ENCODE measurements at places on chromosomes 16 and 17.

- ATAC-seq = peak; percentile 81
Measured at GRCh38 chr16:48156790-48157209, 1.0 kb upstream of the ABCC12 start.

DNA sequence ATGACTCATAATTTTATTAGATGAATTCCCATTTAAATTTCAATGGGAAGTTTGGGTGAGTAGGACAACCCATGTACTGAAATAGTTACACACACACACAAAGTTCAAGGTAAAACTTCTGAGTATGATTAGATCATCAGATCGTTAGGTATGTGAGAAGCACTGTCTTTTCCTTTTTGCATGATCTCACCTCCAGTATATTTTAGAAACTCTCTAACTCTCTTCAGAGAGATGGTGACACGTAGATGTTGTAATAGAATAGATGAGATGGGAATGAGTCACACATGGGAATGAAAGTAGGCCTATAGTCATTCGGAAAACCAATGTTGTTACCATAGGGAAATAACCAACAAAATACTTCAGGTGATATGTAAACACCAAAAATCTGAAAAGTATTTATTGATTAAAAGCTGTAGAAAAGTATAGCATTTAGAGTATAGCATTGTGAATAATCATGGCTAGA, 22.2 kb downstream of the KRT23 start:
- ATAC-seq = peak; percentile 92

- ATAC-seq = no peak
Measured at GRCh38 chr17:4605826-4606225, 21.5 kb downstream of the SMTNL2 start.

DNA sequence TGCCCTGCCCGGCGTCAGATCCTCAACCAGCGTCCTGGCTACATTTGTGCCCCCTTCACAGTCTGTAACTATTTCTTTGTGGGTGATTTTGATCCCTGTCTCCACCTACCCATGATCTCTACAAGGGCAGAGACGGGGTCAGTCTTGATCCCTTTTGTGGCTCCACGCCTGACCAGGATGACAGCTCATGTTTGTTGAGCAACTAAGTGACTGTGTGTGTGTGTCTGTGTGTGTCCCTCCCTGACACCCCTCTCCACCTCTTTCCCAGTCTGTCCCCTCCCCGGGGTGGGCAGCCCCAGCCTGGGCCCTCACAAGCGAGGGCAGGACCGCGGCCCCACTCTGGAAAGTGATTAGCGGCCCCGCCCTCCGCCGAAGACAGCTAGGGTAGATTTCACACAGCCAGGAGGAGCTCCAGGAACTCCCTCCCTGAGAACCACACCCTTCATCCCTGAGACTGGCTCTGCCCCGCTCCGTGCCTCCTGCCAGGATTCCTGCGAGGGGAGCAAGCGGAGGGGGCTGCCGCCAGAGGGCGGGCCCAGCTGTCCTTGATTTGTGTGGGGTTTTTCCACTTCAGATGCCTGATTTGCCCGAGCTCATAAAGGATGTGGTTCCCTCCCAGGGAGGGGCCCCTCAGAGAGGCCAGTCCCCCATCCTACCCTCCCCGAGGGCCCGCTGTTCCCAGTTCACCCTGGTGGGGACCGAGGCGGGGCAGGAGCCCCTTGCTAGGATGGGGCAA, 5.3 kb upstream of the HS3ST6 start:
- peak; percentile 65 for ATAC-seq

DNA sequence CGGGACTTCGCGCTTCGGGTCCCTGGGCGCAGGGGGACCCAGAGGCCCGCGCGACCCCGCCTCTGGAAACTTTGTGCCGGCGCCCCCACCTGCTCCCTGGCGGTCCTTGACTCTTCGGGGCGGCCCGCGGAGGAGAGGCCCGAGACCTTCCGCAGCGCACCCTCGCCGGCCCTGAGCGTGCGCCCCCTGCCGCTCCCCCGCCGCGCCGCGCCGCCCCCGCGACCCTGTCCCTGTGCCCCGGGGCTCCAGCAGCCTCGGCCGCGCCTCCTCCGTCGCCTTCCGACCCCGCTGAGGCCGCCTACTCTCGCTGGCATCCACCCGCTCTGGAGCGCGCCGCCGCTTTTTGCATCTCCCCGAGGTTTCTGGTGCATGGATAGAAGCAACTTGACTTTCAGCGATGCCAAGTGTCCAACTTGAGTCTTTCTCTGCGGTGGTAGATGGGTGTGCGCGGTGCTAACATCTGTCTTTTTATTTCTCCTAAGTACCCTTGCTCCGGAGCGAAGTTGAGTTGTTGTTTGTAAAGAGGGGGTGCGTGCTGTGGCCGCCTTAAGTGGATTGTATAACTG, 414 bp downstream of the DUSP14 start:
- ATAC-seq = peak; percentile 9

Measured in esophagus mucosa (tissue), 1 donor.